ENCODE measurements at places on chromosomes 5 and 9.

DNA sequence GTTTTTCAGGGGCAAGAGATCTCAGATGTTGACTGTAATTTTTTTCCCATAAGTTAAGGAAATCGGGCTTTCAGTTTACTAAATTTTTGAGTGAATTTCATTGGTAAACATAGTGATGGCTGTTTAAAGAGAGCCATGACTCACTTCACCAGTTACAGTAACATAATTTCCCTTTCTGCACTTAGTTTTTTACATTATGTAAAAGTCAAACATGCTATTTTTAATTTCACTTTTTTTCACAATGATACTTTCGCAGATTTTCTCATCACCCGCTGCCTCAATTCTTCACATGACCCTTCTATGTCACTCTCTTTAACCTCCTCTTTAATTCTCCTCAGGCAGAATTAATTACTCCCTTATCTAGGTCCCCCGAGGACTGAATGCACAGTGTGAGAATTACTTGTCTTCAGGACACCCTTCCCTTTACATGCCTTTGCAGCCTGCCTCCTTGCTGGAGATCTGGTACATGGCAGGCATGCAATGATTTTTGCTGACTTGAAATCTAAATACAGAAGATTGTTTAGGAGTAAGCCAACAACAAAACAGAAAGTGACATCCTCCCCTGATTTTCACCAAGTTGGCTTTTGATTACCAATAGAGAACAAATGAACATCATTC lies 217.5 kb upstream of the S1PR3 start:
- DNase-seq: peak; percentile 29

DNA sequence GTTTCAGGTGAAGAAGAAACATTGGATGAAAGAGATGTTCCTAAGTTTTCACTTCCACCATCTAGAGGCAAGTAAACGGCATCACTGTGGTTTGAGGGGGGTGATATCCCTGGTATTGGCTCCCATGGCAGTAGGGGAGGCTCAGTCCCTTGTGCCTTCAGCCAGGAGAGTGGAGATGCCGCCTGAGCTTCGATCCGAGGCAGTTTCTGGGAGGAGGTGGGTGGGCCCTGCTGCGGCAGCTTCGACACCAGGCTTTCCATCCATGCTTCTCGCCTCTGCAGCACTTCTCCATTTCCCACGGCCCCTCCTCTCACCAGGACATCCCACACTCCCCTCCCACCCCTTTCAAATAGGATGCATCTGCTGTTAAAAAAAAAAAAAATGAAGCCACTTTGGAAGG lies 258.3 kb downstream of the GADD45G start:
- no peak for DNase-seq

DNA sequence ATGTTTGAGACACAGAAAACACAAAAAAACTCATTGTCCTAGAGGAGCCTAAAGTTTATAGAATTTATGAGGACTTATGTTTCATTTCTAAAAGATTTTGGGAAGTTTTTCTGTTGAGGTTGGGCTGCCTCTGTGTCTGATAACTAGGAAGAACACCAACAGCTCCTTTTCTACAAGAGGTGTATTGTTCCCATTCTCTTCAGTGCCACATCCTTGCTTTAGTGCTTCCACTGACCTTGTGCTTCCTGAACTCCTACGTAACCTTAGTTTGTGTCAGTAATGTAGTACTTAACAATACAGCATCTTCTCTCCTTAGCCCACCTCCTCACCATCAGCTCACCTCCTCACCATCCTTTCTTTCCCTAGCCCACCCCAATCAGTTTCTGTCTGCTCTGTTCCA lies 117.3 kb upstream of the TNC start:
- DNase-seq: no peak

GRCh38 chr5:45484781-45485180 lies 211.4 kb downstream of the HCN1 start:
- no peak for DNase-seq

DNA sequence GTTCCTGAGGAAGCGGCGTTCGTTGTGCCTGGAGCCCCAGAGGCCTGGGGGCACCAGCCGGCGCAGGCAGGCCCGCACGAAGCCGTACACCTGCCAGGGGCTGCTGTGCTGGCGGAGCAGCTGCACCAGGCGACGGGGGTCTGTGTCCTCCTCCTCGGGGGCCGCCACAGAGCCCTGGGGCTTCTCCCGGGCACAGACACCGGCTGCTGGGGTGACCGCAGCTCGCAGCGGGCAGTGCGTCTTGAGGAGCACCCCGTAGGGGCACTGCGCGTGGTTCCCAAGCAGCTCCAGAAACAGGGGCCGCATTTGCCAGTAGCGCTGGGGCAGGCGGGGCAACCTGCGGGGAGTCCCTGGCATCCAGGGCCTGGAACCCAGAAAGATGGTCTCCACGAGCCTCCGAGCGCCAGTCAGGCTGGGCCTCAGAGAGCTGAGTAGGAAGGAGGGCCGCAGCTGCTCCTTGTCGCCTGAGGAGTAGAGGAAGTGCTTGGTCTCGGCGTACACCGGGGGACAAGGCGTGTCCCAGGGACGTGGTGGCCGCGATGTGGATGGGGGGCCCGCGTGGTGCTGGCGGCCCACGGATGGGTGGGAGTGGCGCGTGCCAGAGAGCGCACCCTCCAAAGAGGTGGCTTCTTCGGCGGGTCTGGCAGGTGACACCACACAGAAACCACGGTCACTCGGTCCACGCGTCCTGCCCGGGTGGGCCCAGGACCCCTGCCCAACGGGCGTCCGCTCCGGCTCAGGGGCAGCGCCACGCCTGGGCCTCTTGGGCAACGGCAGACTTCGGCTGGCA lies 1.3 kb downstream of the TERT start:
- DNase-seq: no peak
